ENCODE measurements at places on chromosomes 5 and 9. TPM values are rescaled to one million over a fixed set of nuclear protein-coding genes. Genes with fewer than 3 reads are reported as not detected.

Gene SPATA31C1
- not detected for total RNA-seq

DNA sequence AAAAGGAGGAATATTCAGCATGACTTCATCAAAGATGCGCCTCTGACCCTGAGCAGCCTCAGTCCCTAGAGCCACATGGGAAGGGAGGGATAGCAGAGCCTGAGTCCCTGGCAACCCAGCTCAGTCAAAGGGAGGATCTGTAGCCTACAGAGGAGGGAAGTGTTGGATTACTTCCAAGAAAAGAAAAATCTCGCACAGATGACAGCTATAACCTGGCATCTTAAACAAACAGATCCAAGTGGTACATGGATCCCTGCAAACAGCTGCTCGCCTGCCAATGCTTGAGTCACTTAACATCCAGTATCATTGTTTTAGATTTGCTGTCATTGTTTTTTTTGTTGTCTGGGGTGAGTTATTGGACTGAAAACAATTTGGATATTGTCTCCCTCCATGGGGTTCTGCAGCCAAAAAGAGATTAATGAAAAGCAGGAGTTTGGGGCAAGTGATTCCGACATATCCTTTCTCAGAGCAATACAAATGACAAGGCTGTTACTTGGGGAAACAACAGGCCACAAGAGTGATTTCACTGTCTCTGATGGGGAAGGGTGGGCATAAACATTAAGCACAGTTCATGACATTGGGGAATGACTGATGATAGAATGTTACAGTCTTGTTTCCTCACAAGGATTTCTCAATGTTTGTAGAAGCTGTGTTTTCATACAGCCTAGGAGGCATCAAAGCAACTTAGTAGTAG lies 153.5 kb upstream of the KIF2A start:
- no peaks in the 10 kb centered on the region for H3K36me3 ChIP-seq
- DNase-seq: peak; percentile 14
- no peak overlapping the region for H3K27ac ChIP-seq
- H3K4me3 ChIP-seq: no peak overlapping the region
- H3K4me1 ChIP-seq: peaks cover 5% of the 10 kb centered on the region

Gene RASEF
- 6.9 TPM for total RNA-seq

Gene CACFD1
- 3.4 TPM for total RNA-seq

Gene PCDH12
- not detected for total RNA-seq

Gene GABRG2
- not detected for total RNA-seq

- no peak overlapping the region for H3K4me3 ChIP-seq
- H3K36me3 ChIP-seq: no peaks in the 10 kb centered on the region
- H3K27me3 ChIP-seq: no peaks in the 10 kb centered on the region
- DNase-seq: no peak
Observed at GRCh38 chr9:108537756-108538155, 318.0 kb downstream of the ACTL7B start.

Gene GLRA1
- not detected for total RNA-seq

Gene PCDHB16
- total RNA-seq: 1.8 TPM

Gene SQSTM1
- 1,251 TPM for total RNA-seq

GRCh38 chr9:122128007-122128968 lies 31.3 kb downstream of the NDUFA8 start:
- H3K36me3 ChIP-seq: peaks cover 6% of the 10 kb centered on the region
- peaks cover 18% of the 10 kb centered on the region for H3K4me1 ChIP-seq
- no peak overlapping the region for H3K27ac ChIP-seq
- DNase-seq: no peak

Gene LCN15
- not detected for total RNA-seq

GRCh38 chr9:16708656-16709435 lies 161.6 kb downstream of the BNC2 start:
- H3K4me3 ChIP-seq: no peak overlapping the region
- no peak for DNase-seq
- no peak overlapping the region for H3K27ac ChIP-seq
- H3K4me1 ChIP-seq: peaks cover 11% of the 10 kb centered on the region
- no peaks in the 10 kb centered on the region for H3K36me3 ChIP-seq
- H3K27me3 ChIP-seq: peaks cover 11% of the 10 kb centered on the region

DNA sequence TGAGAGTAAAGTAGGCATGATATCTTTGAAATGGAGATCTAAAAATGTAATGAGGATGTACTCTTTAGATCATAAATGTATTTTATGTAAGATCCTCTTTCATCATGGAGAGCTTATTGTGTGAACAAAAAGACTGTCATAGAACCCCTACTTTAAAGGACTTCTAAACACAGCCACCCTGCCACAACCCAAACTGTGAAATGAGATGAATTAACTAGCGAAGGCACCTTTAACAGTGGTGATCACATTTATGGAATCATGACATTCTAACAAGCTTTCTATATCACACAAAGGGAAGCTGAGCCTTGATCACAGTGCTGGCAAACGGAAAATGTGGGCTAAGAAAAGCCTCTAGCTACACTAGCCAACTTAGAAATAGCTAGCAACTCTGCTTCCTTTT lies 1585.2 kb downstream of the EFNA5 start:
- no peaks in the 10 kb centered on the region for H3K4me1 ChIP-seq
- no peak for DNase-seq
- H3K36me3 ChIP-seq: no peaks in the 10 kb centered on the region
- no peak overlapping the region for H3K27ac ChIP-seq

GRCh38 chr9:32558408-32558934 lies 6.1 kb upstream of the TOPORS start:
- no peaks in the 10 kb centered on the region for H3K27me3 ChIP-seq
- H3K4me3 ChIP-seq: no peak overlapping the region
- no peak overlapping the region for H3K27ac ChIP-seq
- no peaks in the 10 kb centered on the region for H3K36me3 ChIP-seq
- peaks cover 8% of the 10 kb centered on the region for H3K4me1 ChIP-seq

DNA sequence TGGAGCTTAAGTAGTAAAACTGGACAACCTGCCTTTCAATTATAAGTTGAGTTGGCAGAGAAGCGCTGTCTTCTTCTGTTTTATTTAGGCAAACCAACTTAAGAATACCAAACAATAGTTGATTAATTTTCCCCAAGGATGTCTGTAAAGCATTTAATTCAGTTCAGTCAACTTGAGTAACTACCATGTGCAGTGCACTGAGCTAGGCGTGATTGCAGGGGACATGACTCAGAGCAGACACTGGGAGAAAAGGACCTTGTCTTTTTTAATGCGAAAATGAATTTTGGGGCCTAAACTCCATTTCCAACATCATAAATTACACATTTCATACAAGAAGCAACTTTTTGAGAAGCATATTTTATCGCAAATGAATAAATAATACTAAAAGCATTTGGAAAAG lies 66.3 kb downstream of the FBXL7 start:
- no peaks in the 10 kb centered on the region for H3K27me3 ChIP-seq
- no peaks in the 10 kb centered on the region for H3K36me3 ChIP-seq
- DNase-seq: no peak
- H3K4me1 ChIP-seq: no peaks in the 10 kb centered on the region

GRCh38 chr9:79477955-79478771 lies 93.6 kb upstream of the TLE4 start:
- H3K4me1 ChIP-seq: peaks cover 8% of the 10 kb centered on the region
- no peak overlapping the region for H3K4me3 ChIP-seq
- H3K36me3 ChIP-seq: no peaks in the 10 kb centered on the region
- no peak overlapping the region for H3K27ac ChIP-seq
- peak; percentile 24 for DNase-seq
- no peaks in the 10 kb centered on the region for H3K27me3 ChIP-seq

Gene GMCL2
- not detected for total RNA-seq

GRCh38 chr5:149859746-149860145 lies 84.8 kb downstream of the PDE6A start:
- H3K4me3 ChIP-seq: no peak overlapping the region
- DNase-seq: no peak
- no peaks in the 10 kb centered on the region for H3K27me3 ChIP-seq
- peaks cover 33% of the 10 kb centered on the region for H3K4me1 ChIP-seq
- H3K27ac ChIP-seq: peak overlapping the region; percentile 27
- H3K36me3 ChIP-seq: peaks cover 21% of the 10 kb centered on the region

Gene GHR
- 1.8 TPM for total RNA-seq

- H3K27me3 ChIP-seq: no peaks in the 10 kb centered on the region
- H3K4me1 ChIP-seq: no peaks in the 10 kb centered on the region
- no peak overlapping the region for H3K4me3 ChIP-seq
- H3K27ac ChIP-seq: no peak overlapping the region
- no peak for DNase-seq
Observed at GRCh38 chr9:104817437-104817836, 53.5 kb downstream of the NIPSNAP3B start.

DNA sequence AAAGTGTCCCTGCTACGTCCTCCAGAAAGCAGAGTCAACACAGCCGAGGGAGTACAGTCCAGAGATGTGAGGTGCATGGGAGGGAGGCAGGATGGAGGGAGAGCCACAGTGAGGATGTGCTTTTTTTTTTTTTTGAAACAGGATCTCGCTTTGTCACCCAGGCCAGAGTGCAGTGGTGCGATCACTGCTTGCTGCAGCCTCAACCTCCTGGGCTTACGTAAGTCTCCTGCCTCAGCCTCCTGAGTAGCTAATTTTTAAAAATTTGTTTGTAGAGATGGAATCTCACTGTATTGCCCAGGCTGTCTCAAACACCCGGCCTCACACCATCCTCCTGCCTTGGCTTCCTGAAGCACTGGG lies 33.2 kb upstream of the ALDH1B1 start:
- H3K27ac ChIP-seq: no peak overlapping the region
- no peaks in the 10 kb centered on the region for H3K36me3 ChIP-seq
- H3K4me3 ChIP-seq: no peak overlapping the region
- H3K27me3 ChIP-seq: no peaks in the 10 kb centered on the region

DNA sequence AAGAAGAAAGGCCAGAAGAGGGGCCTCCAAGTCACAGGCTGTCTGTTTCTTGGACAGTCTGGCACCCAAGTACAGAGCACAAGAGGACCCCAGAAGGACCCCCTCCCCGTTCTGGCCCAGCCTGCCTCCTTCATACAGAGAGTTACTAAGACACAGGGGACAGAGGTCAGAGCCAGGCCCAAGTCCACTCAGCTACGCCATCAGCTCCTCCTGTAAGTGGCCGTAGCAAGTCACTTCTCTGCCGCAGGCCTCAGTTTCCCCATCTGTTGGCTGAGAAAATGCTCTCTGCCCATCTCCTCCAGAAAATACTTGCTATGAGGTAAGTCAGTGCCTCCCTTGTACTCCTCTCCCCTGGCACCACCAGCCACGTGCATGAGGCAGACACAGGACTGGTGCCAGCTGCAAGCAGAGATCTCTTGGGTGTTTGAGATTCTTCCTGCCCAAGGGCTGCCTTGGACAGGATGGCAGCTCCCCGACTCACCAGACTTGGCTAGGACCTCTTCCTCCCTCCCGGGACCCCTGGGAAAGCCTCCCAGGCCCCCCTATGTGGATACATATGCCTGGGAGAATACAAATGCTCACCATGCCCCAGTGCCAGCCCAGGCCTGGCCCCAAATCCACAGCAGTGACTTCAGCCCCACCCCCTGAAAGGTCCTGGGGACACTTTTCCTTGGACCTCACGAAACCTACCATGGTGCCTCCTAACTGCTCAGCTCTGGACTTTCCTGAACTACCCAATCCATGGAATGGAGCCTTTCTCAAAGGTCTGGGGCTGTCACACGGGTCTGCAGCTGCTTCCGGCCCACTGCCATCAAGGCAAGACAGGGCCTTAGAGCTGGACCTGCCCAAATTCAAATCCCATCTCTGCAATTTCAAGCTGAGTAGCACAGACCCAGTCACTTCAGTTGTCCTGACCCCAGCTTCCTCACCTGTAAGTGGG lies 5.1 kb downstream of the EEIG1 start:
- peaks cover 31% of the 10 kb centered on the region for H3K4me1 ChIP-seq
- no peaks in the 10 kb centered on the region for H3K36me3 ChIP-seq
- DNase-seq: no peak
- no peak overlapping the region for H3K27ac ChIP-seq
- no peak overlapping the region for H3K4me3 ChIP-seq
- no peaks in the 10 kb centered on the region for H3K27me3 ChIP-seq

Gene CXXC5
- 7.8 TPM for total RNA-seq

GRCh38 chr9:79673614-79674013 lies 101.8 kb downstream of the TLE4 start:
- H3K27ac ChIP-seq: no peak overlapping the region
- peaks cover 19% of the 10 kb centered on the region for H3K4me1 ChIP-seq
- DNase-seq: no peak
- H3K4me3 ChIP-seq: no peak overlapping the region

Gene MCC
- 28.2 TPM for total RNA-seq

Gene TNC
- 49.8 TPM for total RNA-seq

- peak; percentile 90 for DNase-seq
- no peaks in the 10 kb centered on the region for H3K27me3 ChIP-seq
- H3K36me3 ChIP-seq: no peaks in the 10 kb centered on the region
- peaks cover 32% of the 10 kb centered on the region for H3K4me1 ChIP-seq
- H3K27ac ChIP-seq: no peak within 1 kb of the TSS
Observed at GRCh38 chr9:114681594-114682332, at the start of gene TEX48. TSS of gene TEX48 (minus strand) at chr9:114682192. CDS start at chr9:114671723, 10,469 bp downstream.

DNA sequence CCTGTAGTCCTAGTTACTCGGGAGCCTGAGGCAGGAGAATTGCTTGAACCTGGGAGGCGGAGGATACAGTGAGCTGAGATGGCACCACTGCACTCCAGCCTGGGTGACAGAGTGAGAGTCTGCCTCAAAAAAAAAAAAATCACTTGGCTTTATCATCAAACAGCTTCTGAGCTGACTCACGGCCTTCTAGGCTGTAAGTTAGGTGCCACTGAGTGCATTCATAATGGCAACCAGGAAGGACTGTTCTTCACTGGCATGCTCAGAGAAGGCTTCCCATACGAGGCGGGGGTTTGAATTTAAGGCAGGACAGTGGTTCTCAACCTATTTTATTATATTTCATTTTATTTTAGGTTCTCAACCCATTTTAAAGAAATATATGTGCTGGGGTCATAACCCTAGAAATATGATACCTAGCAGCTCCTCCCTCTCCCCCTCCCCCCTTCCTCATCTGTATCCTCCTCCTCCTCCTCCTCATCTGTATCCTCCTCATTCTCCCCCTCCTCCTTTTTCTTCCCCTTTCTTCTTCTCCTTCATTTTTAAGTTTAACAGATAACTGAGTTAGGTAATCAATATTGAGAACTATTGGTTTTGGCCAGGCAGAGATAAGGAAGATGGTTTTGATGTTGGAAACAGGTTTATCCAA lies 19.0 kb upstream of the LHFPL2 start:
- H3K4me1 ChIP-seq: peaks cover 18% of the 10 kb centered on the region
- no peak overlapping the region for H3K4me3 ChIP-seq
- no peak overlapping the region for H3K27ac ChIP-seq

Gene ALDH1A1
- not detected for total RNA-seq

Gene STK32A
- 3.3 TPM for total RNA-seq

All from MCF 10A (cell line).